Motor neuron (in vitro differentiated cells): ENCODE measurements at places on chromosomes 16 and 17.

DNA sequence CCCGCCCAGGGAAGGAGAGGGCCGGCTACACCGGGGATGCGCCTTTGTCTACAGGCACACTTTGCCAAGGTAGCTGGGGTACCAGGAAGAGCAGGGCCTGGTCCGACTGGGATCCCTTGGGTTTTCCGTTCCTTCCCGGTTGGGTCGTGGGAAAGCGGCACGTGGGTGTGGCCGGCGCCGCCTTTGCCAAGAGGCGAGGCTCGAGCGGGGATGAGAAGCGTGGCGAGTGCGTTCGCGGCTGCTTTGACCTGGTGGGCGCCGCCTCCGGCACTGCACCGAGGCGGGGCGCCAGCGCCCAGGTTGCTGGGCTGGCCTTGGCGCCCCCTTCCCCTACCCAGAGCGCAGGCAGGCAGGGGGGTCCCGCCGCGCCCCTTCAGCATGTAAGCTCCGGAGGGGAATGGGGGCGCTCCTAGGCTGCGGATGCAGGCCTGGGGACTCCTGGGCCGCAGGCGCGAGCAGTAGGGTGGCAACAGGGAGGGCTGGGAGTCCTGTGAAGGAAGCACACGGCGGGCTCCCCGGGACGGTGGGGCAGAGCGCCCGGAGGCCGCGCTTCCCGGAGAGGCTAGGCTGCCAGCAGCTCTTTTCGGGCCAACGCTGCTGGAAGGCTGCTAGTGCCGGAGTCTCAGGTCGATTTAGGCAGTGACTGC lies 2.0 kb downstream of the HAS3 start:
- ATAC-seq = peak; percentile 54

DNA sequence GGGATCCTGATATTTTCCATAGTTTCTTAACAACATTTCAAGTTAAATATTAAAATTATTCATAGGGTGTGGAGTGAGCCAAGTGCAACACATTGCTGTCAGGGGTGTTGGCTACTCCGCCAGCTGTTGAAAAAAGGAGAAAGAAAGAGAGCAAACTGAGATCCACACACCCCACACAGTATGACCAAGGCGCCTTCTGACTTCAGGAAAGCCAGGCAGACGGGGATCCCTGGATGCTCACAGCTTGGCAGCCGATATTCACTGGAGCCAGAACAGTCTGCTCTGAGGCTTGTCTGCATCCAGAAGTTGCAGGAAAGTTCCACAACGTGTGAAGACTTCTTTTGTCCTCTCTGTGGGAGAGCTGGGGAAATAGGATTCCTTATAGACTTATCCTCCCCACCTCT lies 9.3 kb downstream of the CHD9NB start:
- no peak for ATAC-seq

DNA sequence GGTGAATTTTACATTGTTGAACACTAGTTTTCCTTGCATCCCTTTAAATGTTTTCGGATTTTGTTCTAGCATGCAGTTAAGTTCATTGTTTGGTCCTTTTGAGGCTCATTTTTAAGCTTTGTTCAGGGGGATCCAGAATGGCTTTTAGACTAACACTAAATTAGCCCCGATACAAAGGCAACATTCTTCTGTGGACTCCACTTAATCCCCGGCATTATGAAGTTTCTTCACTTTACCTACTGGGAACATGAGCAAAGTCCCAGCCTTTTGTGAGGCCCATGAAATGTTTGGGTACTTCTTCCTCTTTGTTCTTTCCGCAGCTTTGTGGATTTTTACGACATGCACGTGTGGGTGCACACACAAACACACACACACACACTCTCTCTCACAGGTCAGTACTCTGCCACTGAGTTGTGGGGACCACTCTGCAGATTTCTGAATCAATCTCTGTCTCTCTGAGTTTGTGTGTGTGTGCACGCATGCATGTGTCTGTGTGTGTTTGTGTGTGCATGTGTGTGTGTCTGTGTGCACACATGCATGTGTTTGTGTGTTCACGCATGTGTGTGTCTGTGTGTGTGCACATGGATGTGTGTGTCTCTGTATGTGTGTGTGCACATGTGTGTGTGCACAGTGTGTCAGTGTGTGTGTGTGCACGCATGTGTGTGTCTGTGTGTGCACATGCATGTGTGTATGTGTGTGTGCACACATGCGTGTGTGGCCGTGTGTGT lies 240.4 kb upstream of the TNRC6C start:
- no peak for ATAC-seq

DNA sequence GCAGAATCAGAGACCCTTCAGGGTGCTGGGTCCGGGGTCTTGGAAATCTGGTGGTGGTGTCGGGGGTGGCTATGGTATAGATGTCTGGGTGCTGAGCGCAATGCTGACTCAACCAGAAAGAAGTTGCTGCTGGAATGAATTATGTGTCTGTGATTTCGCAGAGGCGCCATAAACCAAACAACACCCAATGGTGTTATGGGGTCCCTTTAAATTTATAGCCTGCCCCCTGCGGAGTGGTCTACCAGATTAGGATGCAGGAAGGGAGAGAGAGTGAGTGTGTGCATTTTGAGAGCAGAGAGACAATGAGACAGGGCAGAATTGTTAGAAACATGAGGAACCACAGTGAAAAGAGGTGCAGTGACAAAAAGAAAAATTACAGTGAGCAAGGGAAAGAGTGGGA lies 100.7 kb upstream of the CDH11 start:
- ATAC-seq = no peak

DNA sequence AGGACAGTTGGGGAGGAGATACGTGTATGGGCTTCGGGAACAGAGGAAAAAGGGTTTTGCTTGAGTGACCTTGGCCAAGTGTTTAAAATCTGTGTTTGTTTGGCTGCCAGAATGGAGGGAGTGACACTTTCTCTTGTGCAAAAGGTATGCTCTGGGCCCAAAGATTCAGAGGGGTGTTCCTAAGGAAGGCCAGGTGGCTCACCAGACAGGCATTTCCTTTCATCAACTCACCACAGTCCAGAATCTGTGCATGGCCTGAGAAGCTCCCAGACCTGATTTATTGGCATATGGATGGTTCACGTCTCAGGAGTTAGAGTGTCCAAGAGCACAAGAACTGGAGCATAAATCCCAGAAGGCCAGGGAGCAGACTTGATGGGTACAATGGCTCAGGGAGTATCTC lies 53.4 kb upstream of the NLK start:
- no peak for ATAC-seq

- ATAC-seq = no peak
Measured at GRCh38 chr16:48494742-48495141, 109.5 kb upstream of the SIAH1 start.

GRCh38 chr17:79942591-79943346 lies 92.9 kb downstream of the TBC1D16 start:
- ATAC-seq = no peak

- ATAC-seq = no peak
Measured at GRCh38 chr17:6948976-6949375, 46.9 kb upstream of the ALOX12 start.

- ATAC-seq = peak; percentile 52
Measured at GRCh38 chr16:15983898-15984297, 34.5 kb downstream of the ABCC1 start.

DNA sequence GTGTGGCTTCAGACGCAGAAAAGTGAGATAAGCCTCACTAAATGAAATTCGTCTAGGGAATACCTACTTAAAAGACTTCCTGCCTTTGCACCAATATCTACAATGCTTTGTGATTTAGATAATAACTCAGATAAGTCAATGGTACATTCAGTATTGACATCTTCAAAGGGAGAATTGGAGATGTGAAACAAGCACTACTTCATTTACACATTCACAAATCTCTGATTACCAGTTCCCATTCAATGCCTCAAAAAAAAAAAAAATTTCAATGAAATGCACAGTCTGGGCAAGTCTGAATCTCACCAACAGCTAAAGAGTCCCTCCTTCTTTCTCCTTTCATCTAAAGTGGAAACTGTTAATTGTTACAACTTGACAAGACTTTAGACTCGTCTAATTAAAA lies 3.7 kb downstream of the PHF12 start:
- no peak for ATAC-seq

- no peak for ATAC-seq
Measured at GRCh38 chr16:57169327-57169726, 16.5 kb downstream of the PSME3IP1 start.

DNA sequence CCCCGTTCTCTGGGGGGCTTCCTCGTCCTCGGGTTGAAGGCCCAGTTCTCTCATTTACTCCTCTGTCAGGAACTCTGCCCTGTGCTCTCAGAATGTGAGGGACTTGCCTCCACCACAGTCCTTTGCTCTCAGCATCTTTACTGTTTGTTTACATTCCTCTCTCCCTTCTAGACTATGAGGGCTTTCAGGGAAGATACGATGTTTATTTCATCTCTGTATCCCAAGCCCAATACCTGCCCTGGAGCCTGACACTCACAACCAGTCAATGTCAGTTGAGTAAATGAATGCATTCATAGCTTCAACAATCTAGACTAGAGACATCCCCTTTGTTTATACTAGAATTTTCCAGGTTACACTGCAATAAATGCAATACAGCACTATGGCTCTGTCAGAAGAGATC lies 409.6 kb upstream of the CDH11 start:
- no peak for ATAC-seq

DNA sequence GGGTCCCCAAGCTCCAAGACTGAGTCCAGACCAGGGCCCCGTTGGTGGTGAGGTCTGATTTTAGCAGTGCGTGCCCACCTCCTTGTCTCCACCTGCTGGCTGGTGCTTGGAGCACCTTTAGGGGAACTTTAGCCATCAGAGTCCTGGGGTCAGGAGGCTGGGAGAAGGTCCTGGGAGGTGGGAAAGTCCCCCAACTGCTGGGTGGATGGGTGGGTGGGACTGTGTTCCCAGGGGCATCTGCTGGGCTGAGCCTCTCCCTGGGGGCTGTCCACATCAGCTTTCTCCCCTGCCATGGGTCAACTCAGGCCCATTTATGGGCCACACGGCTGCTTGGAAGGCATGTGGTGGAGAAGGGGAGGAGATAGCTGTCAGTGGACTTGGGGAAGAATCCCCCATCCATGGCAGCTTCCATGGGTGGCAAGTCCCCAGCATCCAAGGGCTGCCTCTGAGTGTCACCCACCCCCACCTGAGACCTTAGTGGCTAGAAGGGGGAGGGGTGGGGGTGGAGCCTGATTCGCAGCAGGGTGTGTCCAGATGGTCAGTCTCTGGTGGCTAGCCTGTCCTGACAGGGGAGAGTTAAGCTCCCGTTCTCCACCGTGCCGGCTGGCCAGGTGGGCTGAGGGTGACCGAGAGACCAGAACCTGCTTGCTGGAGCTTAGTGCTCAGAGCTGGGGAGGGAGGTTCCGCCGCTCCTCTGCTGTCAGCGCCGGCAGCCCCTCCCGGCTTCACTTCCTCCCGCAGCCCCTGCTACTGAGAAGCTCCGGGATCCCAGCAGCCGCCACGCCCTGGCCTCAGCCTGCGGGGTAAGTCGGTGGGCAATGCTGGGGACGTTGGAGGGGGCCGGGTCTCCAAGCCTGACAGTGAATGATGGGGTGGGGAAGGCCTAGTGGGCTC lies at the start of gene TRPV2:
Gene TRPV2 (plus strand): TSS at position 541 of the 894 bp plus-strand sequence. CDS start 2,098 bp downstream, outside the sequence.
- ATAC-seq = peak; percentile 58

DNA sequence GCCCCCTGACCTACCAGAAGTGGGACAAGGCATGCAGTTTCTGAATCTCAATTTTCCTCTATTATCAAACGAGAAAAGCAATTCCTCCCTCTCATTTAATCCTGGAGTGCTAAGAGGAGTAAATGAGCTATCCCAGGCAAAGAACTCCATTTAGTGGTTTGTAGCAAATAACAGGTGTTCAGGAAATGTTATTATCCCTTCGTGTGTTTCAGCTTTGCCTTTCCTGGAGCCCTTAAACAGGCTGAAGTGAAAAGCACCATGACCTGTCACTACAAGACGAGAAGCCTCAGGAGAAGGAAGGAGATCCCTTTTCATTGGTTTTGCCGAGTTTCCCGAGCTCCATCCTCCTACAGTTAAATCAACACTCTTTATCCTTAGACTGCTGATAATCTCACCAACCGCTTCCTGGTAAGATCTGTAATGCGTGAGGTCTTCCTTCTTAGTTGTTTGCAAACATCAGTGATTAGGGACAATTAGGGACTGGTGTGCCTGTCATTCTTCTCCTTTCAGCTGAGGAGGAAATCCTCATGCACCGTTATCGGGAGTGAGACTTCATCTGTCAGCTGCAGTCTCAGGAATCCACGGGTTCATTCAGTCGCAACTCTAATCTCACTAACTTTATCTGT lies 30.8 kb upstream of the MYOCD start:
- ATAC-seq = no peak
